SK-N-DZ (cell line): ENCODE measurements at places on chromosomes 16 and 17.

- DNase-seq: peak; percentile 45
These were observed 1.3 kb downstream of the SLC43A2 start for GRCh38 chr17:1627182-1627981.

DNA sequence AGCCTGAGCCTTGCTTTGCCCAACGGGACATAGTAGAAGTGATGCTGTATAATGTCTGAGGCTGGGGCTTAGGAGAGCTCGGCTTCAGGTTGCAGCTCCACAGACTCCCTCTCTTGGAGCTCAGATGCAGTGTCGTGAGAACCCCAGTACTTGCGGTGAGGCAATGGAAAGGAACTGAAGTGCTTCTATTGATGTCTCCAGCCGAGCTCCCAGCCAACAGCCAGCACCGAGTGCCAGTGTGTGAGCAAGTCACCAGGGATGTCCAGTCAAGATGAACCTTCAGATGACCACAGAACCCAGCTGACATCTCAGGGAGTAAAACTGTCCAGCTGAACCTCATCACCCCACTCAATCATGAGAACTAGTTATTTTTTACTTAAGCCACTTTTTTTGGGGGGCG, 268.1 kb downstream of the IRF8 start:
- no peak for DNase-seq

DNA sequence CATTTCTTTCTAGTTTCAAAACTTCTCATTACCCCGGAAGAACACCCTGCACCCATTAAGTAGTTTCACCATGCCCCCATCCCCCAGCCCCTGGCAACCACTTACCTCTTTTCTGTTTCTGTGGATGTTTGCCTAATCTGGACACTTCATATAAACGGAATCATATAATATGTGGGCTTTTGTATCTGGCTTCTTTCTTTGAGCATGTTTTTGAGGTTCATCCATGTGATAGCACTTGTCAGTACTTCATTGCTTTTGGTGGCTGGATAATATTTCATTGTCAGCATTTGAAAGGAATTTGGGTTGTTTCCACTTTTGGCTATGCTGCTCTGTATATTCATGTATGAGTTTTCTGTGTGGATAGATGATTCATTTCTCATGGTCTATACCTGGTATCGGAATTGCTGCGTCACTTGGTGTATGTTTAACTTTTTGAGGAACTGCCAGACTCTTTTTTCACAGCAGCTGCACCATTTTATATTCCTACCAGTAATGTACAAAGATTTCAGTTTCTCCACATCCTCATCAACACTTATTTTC, 30.0 kb upstream of the SLC5A10 start:
- no peak for DNase-seq

DNA sequence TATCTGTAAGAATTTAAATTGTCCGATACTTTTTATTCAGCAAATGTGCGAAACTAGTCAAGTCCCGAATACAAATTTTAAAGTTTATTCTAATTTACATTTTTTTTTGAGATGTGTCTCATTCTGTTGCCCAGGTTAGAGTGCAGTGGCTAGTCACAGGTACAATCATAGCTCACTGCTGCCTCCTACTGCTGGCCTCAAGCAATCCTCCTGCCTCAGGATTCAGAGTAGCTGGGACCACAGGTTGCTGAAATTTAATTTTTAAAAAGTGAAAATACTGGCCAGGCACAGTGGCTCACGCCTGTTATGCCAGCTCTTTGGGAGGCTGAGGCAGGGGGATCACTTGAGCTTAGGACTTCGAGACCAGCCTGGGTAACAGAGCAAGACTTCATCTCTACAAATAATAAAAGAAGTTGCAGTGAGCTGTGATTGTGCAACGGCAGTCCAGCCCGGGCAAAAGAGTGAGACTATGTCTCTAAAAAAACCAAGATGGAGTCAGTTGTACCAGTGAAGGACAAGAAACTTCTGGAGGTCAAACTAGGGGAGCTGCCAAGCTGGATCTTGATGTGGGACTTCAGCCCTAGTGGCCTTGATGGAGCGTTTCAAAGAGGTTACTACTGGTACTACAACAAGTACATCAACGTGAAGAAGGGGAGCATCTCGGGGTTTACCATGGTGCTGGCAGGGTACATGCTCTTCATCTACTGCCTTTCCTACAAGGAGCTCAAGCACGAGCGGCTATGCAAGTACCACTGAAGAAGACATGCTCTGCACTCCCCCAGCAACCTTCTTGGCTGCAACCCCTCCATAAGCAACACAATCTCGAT, 5.6 kb downstream of the POLG2 start:
- DNase-seq: no peak

DNA sequence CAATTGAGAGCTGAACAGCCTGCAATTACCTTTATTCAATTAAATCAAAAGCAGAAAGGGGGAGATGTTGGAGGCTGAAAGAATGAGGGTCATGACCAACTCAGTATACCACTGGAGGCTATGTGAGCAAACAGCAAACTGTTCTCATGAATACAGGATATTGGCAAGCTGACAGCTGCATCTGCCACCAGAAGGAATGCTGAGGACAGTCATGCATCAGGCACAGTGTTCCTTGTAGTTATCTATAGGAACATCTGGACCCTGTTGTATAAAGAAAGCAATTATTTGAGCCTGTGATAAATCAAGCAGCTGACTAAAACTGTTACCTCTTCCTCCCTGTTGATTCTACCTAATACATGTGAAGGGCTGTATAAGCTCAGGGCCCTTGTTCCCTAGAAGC, 2064.6 kb downstream of the TP53TG3F start:
- no peak for DNase-seq

DNA sequence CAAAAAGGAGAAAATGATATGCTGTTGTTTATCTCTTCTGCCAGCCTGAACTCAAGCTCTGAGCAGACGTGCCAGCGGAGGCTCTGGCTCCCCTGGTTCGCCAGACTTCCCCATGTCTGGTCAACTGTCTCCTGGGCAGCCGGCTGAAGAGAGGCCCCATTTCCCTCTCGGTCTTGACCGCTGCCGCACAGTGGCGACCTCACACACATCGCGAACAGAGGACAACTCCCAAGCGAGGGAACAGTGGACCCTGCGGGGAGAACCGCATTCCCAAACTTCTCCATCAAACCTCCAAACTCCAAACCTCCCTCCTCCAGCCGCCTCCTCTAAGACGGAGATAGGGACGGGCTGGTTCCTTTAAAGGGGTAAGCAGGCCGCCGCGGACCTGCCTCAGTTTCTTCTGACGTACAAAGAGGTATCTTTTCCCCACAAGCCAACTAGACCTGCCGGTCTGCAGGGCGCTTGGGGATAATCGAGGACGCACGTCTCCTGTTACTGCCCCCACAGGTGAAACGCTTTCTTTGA, 24.9 kb upstream of the RFFL start:
- peak; percentile 42 for DNase-seq
